T-helper 9 cell (primary cell): ENCODE measurements at places on chromosomes 1 and 21.

GRCh38 chr21:43609501-43610340 is 49.6 kb downstream of the HSF2BP start:
- no peak for DNase-seq

DNA sequence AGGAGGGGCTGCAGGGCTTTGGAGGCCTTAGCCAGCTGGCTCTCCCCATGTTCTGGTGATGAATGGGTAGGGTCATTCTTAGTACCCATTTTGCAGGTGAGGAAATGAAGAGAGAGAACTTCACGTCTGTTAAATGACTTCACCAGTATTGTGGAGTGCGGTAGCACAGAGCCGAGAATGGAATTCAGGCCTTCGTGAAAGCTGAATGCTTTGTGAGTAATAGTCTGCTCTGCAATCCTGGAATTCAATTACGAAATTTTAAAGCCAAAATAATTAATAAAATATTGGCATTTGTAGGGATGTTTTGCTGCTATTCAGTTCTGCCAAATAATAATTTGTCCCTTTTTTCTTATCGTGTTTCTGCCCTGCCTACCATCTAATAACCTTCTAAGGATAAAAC is 197.7 kb downstream of the GREM2 start:
- DNase-seq = no peak

- DNase-seq = no peak
These were observed 21.9 kb upstream of the ARF1 start for GRCh38 chr1:228060458-228061190.

GRCh38 chr1:34822202-34822601 is 29.4 kb downstream of the GJA4 start:
- no peak for DNase-seq

DNA sequence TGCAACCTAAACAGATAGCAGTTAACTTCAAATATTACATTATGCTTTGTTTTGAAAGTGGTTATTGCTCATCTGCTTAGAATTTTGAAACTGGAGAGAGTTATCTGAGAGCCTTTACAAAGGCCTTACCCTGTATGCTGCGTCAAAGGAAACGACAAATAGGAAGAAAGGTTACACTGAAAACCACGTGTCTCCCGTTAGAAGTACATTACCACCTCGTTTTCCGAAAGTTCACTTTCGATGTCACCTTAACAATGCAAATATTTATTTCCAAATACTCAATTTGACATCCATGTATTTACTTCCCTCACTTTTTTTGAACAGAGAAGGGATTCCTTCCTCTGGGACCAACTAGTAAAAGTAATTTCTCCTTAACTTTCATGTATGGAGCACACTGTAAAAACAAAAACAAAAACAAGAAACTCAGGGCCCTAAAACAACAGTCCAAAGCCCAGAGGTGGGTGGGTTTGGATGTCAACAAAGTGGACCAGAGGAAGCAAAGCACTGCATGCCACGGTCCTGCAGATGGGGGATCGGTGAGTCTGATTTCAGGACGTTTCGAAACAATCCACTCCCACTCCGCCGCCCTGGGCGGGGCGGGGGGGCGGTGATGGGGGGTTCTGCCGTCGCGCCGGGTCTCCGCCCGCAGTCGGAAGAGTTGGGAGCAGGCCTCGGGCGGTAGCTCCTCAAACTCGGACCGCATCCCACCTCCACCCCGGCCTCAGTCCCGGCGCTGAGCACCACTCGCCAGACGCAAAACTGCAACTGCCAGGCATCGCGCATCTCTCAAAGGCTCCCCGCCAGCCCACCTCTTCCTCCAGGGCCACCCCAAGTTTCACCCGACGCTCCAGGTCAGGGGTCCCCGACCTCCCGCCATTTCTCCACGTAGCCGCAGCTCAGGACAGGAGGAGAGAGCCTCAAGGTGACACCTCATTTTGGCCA is 841 bp downstream of the ADSS2 start:
- peak; percentile 48 for DNase-seq

DNA sequence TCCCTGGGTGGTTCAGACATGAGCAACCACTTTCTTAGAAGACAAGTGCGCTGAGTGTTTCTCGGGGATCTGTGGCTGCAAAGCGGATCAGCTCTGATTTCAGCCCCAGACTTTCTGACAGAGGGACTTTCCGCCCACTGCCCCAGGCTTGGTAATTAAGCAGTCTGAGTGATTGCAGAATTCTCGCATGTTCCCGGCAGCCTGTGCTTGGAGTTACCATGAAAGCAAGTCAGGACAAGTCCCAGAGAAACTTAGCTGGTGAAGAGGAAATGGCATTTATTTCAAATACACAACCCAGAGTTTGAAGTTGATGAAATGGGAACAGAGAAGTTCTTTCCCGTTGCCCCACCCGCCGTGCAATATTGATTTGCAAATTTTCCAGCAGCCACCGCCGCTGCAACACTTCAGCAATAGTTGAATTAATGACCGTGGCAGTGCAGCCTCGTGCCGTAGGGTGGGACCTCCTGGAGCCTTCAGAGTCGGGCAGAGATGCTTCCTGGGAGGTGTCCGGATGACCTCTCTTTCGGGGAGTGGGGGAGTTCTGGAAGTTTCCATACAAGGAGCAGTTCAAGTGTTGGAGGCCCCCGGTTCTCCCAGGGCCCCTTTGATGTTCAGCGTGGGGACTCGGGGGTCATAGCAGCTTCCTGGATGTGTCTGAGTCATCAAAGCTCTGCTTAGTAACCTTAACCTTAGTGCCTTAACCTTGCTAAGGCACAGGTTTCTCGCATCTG is 134.7 kb downstream of the KAZN start:
- DNase-seq = no peak

GRCh38 chr1:18565321-18565720 is 65.3 kb upstream of the PAX7 start:
- no peak for DNase-seq

DNA sequence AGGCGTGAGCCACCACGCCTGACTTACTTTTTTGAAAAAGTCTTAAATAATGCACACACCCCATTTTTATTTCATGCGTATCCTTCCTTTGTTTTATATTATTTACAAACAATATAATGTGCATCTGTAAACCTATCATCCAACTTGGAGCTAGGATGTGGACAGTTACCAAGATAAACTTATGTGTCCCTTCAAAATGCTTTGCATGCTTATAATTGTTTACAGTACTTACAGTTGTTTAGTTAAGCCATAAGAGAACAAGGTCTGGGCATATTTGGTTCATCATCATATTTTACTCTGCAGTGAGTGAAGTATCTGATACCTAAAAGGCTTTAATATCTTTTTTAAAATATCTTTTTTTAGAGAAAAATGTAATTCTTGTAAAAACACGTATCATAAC is 16.1 kb upstream of the HMGN1 start:
- DNase-seq = no peak

DNA sequence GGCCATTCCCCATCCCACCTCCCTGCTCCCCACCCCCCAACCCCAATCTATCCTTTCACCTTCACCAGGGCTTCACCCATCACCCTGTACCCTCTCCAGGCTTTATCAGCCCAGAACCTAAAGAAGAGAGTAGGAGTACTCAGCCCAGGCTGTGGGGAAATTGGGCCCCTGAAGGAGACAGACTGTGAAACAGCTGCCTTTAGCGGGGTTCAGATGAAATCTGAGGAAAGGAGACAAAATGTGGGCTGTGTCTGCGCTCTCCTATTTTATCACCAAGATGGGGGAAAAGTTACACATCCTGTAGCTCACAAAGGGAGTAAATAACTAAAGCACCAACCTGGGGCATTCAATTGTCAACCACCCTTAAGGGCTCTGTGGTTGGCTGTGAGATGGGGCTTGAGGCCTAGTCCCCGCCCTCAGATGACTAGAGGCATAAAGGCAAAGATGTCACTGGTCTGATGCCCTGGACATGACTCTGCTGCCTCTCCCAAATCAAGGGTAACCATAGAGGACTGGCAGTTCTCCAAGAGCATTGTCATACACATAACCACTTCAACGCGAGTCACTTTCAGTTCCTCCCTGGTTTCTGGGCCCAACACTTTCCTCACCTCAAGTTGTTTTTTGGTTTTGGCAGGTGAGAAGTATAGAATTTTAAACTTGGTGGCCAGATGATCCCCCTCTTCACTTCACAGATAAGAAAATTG is 30.0 kb downstream of the SLC27A3 start:
- peak; percentile 41 for DNase-seq

DNA sequence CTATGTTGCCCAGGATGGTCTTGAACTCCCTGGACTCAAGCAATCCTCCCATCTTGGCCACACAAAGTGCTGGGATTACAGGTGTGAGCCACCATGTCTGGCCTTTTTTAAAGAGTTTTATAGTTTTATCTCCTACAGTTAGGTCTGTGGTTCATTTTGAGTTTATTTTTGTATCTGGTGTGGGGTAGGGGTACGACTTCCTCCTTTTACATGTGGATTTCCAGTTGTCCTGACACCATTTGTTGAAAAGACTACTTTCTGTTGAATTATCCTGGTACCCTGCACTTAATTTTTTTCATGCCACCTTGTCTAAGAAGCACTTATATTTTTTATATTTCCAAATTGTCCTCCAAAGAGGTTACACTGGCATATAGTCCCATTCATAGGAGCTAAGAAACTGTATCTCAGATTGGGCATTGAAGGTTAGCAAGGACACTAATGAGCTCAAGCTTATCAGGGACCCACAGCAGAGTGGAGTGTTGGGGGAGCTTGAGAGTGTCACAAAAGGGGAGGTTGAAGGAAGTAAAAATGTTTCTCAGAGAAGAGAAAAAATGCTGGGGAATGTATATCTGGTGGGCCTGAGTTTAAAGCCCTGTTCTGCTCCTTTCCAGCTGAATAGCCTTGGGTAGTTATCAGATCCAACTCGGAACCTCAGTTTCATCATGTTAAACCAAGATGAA is 23.4 kb upstream of the MEF2D start:
- no peak for DNase-seq

GRCh38 chr21:36454093-36454531 is 25.8 kb downstream of the CLDN14 start:
- DNase-seq = no peak

GRCh38 chr1:162388615-162389014 is 7.1 kb downstream of the C1orf226 start:
- no peak for DNase-seq

DNA sequence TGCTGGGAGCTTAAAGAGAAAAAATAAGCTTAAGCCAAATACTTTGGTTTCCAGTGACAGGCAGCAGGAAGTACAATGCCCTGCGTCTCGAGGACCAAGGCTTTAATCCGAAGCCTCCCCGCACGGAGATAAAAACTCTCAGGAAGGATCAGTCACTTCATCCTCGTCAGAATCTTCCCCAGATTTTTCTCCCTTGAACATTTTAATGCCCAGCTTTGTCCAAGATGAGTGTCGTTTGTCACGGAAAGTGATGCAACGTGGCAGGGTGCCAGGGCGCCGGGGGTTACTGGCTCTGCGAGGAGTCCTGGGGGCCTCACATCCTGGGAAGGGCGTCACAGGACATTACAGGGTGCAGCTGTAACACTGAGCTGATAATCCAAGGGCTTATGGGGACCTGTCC is 25.2 kb upstream of the PCBP3 start:
- no peak for DNase-seq
